ENCODE measurements at places on chromosomes 2 and 18.

- no peak for DNase-seq
Measured at GRCh38 chr2:117085256-117085655, 729.2 kb upstream of the DDX18 start.

GRCh38 chr2:54271843-54272627, 16.0 kb upstream of the TSPYL6 start:
- DNase-seq: no peak

DNA sequence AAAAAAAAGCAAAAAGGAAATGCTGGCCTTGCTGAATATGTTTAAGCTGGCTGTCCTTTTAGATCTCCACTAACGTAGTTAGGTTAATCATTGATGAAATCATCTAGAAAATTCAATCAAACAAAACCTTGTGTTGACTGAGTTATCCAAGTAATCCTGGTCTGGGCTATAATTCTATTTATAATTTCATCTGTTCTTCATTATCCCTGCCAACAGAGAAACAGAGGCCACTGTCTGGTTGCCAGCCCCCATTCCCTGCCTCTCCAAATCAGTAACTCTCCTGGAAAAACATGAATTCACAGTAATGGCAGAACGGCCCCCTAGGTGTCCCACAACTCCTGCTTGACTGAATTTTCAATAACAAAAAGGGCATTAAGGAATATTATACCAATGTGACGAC, 24.6 kb downstream of the DOCK10 start:
- DNase-seq: no peak

DNA sequence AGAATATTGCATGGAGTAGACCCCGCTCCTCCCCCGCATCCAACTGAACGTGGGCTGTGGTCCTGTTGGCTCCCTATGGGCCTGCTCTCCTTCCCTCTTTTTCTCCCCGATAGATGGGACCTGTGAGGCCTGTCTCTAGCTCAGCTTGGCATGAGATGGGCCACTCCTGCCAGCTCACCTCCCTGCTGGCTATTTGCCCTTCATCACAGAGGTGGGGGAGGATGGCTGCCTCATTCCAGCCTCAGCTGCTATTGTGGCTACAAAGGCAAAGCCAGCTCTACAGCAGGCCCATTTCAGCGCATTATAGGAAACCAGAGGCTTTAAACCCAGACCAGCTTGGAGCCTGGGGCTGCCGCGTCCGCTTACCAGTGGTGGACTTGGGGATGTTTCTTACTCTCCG, 313.9 kb downstream of the GBX2 start:
- no peak for DNase-seq

GRCh38 chr2:20494241-20494640, 47.4 kb downstream of the RHOB start:
- DNase-seq: no peak

Measured in anterior cingulate cortex (tissue), 58 donors.